ENCODE measurements at places on chromosomes 3 and 15.
A peak's percentile ranks its signal among the peaks of the same experiment; 100 is the strongest.

GRCh38 chr3:175386630-175387029 is 527.5 kb downstream of the NAALADL2 start:
- DNase-seq = no peak

GRCh38 chr3:37068031-37068430 is 74.7 kb downstream of the MLH1 start:
- no peak for DNase-seq

DNA sequence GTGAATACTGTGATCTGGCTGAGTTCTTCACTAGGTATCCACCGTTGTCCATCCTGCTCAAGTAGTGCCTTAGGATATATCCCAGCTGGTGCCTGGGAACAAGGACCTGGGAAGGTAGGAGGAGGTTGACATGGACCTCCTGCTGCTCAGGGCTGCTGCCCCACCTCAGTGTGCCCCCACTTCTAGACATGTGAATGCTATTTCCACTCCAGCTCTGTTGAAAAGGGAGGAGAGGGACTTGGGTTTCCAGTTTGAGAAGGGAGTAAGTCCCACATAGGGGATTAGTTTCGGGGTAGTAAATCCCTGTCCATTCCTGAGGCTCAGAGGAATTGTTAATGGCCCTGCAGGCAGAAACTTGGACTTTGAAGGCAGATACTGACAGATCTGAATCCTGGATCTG is 32.9 kb upstream of the ETV5 start:
- DNase-seq = peak; percentile 61

DNA sequence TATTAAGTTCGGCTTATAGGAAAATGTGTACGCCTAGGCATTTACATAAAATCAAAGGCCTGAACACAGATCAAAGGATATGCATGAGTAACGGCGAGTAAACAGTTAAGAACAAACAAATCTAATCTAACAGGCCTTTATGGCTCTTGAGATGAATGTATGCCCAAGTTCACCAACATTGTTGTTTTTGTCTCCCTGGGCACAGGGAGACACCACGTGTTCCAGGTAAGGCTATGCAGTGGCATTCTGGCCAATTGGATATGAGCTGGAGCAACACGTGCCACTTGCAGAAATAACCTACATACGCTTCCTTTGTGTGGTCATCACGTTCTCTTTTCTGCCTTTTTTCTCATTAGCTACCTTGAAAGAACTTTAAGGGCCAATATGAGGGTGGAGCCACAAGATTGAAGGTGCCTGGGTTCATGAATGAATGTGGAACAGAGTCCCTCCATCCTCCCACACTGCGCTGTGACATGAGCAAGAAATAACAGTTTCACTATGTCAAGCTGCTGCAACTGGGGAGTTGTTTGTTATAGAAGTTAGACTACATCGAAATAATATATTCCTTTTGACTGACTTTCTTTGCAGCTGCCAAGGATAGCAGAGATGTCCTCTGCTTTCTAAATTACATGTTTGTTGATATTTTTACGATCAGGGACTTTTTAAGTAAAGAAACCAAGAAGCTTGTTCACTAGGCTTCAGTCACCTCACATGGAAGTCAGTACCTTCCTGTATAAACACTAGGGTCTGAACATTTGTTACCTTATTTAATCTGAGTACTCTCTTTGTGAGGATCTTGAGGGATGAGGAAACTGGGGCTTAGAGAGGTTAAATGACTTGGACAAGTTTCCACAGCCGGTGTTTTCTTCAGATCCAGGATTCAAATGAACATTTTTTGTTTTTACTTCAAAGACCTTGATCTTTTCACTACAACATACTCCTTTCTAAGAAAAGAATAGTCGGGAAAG is 427.5 kb upstream of the TBL1XR1 start:
- DNase-seq = no peak

DNA sequence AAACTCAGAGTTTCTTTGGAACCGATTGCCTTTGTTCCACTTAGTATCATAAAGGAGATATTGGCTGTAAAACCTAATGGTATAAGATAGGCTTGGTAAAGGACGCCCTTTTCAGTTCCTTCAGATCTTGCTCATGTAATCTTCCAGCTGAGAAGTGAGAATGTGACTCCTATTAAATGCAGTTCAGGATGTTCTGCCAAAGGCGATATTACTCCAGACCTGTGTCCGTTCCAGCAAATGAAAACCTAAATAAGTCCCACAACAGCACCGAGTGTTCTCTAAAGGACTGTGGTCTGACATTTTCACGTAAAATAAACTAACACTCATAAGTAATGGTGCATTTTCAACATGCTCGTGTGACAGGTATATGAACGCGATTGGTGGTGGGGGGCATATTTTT is 276.2 kb downstream of the FEZF2 start:
- no peak for DNase-seq

GRCh38 chr3:121735047-121735696 is 14.4 kb downstream of the GOLGB1 start:
- no peak for DNase-seq

DNA sequence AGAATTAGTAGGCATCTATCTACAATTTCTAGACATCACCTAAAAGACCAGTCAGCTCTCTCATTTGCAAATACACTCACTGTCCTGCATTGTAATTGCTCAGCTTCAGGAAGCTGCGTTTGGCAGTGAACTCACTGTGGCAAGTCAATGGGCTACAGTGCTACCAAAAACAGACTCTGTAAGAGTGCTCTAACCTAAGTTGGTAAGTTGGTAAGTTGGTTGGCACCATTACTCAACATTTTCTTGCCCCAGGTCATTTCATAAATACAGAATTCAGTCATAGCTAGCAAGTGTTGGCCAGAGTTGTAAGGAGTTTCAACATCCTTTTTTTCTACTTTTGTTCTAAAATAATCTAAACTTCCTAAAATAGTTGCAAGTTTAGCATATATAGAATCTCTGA is 466.3 kb downstream of the NAALADL2 start:
- no peak for DNase-seq

- no peak for DNase-seq
These were observed 694.8 kb upstream of the NR2F2 start for GRCh38 chr15:95635666-95636065.

- no peak for DNase-seq
These were observed 378.4 kb upstream of the CNTN3 start for GRCh38 chr3:74992898-74993297.

GRCh38 chr3:149610351-149611105 is 47.3 kb downstream of the WWTR1 start:
- DNase-seq = no peak

DNA sequence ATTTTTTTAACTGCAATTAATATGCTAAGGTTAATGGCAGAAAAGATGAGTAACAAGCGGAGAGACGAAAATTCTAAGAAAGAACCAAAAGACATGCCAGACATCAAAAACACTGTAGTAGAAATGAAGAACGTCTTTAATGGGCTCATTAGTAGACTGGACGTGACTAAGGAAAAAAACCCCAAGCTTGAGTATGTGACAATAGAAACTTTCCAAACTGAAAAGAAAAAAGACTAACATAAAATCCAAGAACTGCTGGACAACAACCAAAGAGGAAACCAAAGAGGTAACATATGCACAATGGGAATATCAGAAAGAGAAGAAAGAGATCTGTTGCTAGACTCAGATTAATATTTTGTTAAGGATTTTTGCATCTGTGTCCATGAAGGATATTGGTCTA is 94.6 kb upstream of the SETMAR start:
- no peak for DNase-seq

GRCh38 chr15:55990998-55991397 is 2.4 kb downstream of the NEDD4 start:
- no peak for DNase-seq

DNA sequence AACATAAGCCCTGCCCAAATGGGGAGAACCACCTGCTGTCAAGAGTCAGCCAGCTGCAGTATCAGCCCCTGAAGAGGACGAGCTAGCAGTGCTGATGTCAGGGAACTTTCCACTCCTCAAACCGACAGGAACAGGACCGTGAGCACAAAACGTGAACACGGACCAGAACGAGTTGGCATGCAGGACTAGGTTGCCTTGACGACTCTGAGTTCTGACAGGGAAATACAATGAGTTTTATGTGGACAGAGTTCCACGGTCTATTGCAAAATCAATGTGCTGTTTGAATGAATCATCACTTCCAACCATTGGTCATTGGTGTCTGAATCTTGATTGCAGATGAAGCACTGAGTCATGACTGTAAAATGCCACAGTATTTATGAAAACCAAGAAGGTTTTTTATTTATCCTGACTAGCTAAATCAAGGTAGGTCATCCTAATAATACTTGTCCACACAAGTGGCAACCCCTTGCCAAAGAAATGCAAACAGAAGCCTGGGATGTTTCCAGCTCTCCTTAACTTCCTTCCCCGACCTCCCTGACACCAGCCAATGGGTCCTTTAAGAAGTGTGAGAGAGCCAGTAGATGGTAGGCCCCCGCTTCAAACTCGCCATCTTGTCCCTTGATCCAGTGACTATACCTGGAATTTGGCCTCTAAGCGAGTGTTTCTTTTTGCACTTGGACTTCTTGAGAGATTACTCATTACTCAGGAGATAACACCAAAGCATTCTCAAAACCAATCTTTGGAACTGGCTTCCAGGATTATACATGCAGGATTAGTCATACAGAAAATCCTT is 119.6 kb downstream of the ASB7 start:
- no peak for DNase-seq

- no peak for DNase-seq
These were observed 250.5 kb upstream of the SETMAR start for GRCh38 chr3:4052706-4053105.

- DNase-seq = no peak
These were observed 116.0 kb downstream of the TBC1D5 start for GRCh38 chr3:17626395-17626794.

All from renal pelvis (tissue), 12 donors.